Iris pigment epithelial cell (primary cell): ENCODE measurements at places on chromosomes 5 and 9.
A peak's percentile ranks its signal among the peaks of the same experiment; 100 is the strongest.

- peak; percentile 74 for DNase-seq
These were observed 40.0 kb downstream of the PAPPA start for GRCh38 chr9:116193636-116194035.

- no peak for DNase-seq
These were observed 44.3 kb downstream of the RETREG1 start for GRCh38 chr5:16572289-16573015.

DNA sequence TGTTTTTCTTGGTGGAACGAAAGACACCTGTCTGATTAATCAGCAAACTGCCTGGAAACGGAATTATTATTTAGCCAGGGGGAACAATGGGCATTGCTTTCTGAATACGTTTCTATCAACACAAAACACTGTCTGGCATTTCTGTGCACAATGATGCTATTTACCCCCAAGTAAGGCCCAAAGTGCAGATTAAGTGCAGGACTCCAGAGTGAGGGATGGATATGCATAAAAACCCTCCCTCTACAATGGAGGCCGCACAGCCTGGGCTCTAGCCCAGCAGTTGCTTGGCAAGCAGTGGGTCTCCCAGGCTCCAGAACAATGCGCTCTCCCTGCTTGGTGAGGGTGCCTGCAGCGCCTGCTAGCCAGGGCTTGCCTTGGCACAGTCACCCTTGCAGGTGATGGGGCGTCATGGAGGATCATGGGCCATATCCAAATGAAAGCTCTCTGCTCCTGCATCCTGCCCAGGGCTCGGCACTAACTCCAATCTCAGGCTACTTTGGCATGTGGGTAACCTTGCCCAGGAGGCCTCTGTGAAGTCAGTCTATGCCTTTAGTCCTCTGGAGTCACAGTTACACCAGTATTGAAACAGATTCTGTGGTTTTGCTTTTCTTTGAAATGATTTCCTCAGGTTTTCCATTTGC lies 11.5 kb upstream of the SPATA24 start:
- no peak for DNase-seq

DNA sequence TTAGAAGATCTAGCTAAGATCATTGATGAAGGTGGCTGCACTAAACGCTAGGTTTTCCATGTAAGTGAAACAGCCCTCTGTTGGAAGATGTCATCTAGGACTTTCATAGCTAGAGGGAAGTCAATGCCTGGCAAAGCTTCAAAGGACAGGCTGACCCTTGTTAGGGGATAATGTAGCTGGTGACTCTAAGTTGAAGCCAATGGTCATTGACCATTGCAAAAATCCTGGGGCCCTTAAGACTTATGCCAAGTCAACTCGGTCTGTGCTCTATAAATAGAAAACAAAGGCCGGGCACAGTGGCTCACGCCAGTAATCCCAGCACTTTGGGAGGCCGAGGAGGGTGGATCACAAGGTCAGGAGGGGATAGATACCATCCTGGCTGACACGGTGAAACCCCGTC lies 26.6 kb upstream of the FIBCD1 start:
- DNase-seq, result no peak

DNA sequence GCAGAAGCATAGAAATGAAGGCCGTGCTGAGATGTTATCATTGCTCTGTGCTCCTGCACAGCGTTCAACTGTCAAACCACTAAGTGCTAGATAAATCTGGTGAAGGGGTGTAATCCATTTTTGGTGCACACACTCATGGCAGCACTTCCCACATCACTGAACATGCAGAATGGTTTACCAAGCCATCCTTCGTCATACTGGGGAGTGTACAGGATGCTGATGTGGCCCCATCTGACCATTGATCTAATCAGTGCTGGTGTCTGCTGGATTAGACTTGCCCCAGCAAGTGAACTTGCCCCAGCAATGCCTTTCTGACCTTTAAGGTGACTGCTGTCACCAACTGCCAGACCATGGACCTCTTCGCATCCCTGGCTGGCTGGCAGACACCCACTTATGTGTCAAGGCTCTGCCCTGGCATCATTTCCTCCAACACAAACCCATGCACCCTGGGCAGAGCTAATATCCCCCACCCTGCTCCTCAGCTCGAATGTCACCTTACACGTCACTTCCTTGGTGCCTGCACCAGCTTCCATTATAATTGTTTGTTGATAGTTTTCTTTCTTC lies 4.2 kb upstream of the SEMA4D start:
- no peak for DNase-seq

GRCh38 chr5:169606279-169606678 lies 22.7 kb downstream of the SPDL1 start:
- DNase-seq, result no peak

DNA sequence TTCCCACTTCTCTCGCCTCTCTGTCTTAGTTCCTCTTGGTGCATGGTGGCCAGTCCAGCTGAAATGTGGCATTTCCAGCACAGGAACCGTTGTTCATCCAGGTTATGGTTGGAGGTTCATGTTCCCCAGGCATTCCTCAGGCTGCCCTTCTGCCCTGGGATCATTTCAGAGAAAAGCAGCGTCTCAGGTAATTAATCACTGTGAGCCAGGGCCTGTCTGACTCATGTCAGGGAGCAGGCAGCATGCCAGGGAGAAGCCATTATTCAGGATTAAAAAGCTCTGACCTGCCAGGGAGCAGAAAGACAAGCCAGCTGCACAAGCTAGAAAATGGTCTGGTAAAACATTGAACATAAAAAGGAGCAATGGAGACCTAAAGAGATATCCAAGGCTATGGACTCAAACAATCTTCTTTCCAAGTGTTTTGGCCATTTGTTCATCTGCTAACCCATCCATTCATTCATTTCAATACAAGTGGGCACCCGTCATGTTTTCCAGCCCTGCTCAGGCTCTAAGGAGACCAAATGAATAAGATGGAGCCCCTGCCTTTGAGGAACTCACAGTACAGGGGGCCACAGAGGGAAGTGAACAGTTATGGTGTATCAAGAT lies 241.4 kb downstream of the DRD1 start:
- peak; percentile 3 for DNase-seq

DNA sequence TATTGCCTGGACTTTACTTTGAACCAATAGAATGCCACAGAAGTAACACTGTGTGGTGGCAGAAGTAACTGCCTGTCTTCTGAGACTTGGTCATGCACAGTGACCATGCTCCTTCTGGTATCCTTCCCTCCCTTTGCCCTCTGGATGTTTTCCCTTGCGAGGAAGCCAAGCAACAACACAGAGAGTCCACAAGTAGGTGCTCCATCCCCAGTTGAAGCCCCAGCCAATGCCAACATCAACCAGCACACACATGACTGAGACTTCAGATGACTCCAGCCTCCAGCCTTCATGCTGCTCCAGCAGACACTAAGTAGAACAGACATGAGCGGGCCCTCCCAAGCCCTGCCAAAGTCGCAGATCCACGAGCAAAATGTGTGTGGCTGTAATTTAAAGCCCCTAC lies 129.6 kb downstream of the EPB41L4A start:
- DNase-seq, result no peak
